Esophagus squamous epithelium (tissue), 5 donors: ENCODE measurements at places on chromosomes 13 and 19.

DNA sequence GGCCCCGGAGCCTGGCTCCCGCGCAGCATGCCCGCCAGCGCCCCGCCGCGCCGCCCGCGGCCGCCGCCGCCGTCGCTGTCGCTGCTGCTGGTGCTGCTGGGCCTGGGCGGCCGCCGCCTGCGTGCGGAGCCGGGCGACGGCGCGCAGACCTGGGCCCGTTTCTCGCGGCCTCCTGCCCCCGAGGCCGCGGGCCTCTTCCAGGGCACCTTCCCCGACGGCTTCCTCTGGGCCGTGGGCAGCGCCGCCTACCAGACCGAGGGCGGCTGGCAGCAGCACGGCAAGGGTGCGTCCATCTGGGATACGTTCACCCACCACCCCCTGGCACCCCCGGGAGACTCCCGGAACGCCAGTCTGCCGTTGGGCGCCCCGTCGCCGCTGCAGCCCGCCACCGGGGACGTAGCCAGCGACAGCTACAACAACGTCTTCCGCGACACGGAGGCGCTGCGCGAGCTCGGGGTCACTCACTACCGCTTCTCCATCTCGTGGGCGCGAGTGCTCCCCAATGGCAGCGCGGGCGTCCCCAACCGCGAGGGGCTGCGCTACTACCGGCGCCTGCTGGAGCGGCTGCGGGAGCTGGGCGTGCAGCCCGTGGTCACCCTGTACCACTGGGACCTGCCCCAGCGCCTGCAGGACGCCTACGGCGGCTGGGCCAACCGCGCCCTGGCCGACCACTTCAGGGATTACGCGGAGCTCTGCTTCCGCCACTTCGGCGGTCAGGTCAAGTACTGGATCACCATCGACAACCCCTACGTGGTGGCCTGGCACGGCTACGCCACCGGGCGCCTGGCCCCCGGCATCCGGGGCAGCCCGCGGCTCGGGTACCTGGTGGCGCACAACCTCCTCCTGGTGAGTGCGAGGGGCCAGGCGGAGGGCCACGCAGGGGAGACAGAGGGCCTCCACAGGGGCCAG lies at the start of gene KL:
KL (plus strand) TSS at position 10 of the 909 bp plus-strand sequence; CDS start at position 28, 18 bp downstream.
- no peak for DNase-seq

DNA sequence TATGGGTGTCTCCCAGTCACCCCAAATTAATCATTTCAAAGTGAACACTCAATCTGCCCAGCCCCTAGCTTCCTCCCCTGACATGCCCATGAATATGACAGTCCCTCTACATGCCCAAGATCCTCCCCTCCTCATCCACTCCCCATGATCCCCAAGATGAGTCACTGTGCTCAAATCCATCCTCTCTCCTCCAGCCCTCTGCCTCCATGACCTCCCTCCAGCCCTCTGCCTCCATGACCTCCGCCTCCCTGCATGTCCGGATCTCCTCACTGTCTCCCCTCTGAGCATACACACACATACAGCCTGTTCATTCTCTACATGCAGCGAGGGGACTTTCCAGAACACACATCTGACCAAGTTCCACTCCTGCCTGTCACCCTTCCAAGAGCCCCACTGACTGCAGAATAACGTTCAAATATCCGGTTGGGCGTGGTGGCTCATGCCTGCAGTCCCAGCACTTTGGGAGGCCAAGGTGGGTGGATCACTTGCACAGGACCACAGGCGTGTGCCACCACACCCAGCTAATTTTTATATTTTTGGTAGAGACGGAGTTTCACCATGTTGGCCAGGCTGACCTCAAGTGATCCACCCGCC lies 18.4 kb upstream of the FEM1A start:
- no peak for DNase-seq

GRCh38 chr19:13095934-13096927 lies 6.4 kb downstream of the LYL1 start:
- DNase-seq = no peak

GRCh38 chr13:80496721-80497397 lies 155.9 kb upstream of the SPRY2 start:
- no peak for DNase-seq

DNA sequence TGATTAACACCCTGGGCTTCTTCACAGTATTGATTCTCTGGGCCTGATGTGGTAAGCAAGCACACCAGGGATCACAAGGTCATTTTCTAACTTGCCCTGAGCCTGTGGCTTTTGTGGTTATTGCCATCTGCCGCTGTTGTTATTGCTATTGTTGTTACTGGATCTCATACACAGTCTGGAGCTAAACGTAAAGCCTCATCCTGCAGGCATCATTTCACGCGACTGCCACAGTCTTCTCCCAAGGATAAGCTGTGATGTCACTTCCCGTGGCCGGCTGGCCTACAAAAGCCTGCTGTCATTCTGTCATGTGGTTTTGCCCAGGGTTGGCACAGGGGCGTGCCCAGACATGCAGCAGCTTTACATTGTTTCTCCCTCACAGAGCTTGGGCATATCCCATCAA lies 154.0 kb upstream of the GPR12 start:
- DNase-seq = no peak

DNA sequence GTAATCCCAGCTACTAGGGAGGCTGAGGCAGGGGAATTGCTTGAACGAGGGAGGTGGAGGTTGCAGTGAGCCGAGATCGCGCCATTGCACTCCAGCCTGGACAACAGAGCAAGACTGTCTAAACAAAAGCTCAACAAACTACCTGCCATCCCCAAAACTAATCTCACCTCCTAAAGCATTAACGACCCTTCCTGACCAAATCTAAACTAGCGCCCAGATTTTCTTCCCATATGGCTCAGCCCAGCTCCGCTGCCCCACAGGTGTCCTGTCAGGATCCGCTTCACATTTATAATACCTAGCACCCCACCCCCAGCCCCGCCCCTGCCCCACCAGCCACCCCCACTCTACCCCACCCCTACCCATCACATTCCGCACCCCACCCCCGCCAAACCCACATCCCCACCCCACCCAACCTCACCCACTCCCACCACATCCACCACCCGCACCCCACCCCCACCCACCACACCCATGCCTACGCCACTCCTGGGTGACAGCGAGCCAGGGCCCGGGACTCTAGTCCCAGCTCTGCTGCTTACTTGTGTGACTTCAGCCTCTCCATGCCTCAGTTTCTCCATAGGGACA lies 599 bp downstream of the C19orf12 start:
- DNase-seq = no peak

- no peak for DNase-seq
Observed at GRCh38 chr13:40120288-40120687, 464.8 kb downstream of the COG6 start.

- DNase-seq = no peak
Observed at GRCh38 chr13:99829593-99830239, 141.9 kb downstream of the ZIC5 start.

- DNase-seq = no peak
Observed at GRCh38 chr13:40622761-40623160, 43.7 kb downstream of the FOXO1 start.

GRCh38 chr13:55566334-55566733 lies 1574.4 kb upstream of the PRR20A start:
- DNase-seq = no peak

DNA sequence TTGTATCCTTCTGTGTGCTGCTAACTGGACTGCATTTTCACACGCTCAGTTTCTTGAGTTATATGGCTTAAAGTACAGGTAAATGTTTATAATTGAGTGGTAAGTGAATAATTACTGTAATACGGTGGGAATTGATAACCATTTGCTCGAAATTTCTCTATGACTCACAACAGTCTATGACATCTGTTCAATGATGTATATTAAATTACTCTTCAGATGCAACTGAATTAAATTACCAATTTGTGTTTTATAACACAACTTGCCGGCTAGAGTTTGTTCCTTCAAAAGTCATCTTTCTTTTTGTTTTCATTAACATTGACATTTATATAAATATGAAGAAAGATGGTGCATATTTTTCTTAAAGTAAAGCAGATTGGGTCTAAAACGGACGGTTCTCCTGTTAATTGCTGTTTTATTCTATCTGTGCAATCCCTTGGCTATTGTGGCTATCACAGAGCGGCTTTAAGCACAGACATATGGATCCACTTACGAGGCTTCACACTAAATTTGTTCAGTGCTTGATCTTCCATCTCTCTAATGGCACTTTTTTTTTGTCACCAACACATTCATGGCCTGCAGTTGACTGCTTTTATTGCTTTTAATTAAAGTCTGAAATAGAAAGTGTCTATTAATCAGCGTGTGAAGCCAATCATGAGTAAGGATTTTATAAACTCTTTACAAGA lies 1291.6 kb upstream of the SLC10A2 start:
- DNase-seq = no peak

DNA sequence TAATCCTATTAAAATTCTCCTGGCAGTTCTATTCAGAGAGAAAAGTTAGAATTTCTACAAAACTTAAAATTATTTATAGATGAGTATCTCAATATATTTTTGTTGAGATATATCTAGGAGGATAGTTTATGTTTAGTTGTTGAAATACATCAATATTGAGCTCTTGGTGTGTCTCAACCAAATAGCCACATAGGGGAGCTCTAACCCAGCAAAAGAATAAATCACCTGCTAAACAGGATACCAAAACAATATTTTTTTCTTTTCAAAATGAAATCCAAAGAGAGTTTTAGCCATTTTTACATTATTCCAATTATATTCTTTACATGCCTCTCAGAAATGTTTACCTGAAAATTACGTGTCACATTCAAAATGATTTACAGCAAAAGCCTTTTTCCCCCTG lies 954.7 kb downstream of the SLITRK6 start:
- DNase-seq = no peak

- no peak for DNase-seq
Observed at GRCh38 chr13:48403913-48404312, 9.0 kb downstream of the LPAR6 start.

DNA sequence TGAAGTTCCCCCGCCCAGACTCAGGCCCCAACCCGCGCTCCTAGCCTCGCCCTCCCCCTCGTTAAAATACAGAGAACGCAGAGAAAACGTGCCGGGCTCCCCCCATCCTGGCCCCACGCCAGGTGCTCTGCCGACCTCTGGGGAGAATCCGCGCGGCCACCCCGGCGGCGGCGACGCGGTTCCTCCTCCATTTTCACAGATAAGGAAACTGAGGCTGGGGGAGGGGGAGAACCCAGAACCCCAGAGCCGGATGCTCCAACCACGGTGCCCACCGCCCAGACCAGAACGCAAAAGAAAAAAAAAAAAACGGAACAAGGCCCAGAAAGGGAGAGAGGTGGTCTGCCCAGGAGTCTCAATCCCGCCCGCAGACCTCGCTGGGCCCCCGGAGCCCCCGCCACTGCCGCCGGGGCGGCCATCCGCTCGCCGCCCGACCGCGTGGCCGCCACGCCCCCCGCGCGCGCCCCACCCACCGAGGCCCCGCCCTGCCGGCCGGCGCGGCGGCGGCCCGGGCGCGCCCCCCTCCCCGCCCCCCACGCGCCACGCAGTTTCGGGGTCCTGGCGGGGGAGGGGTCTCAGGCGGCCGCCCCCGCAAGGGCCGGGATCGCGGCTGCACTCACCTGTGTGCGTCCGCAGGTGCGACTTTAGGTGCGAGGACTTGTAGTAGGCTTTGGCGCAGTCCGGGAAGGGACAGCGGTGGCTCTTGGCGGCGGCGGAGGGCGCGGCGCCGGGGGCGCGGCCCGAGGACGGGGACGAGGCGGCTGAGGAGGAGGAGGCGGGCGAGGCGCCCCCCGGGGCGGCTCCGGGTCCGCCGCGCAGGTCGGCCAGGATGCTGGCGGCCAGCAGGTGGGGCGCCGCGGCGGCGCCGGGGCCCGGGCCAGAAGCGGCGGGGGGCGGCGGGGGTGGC lies 703 bp downstream of the KLF16 start:
- DNase-seq = no peak

DNA sequence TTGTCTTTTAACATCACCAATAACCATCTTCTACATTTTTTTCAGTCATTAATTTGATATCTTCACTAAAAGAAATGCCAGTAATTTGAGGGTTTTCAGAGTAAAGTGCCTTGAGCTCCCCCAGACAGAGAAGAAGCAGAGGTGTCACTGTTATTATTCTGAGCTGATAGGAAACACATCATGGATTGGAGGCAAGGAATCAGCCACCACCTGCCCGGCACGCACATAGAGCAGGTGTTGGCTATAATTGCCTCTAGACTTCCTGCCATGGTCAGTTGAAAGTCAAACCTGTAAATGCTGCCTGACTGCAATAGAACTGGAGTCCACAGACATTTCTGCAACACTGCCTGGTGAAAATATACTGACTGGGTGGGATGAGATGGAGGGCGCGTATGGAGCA lies 776.6 kb downstream of the UQCRFS1 start:
- DNase-seq = no peak

DNA sequence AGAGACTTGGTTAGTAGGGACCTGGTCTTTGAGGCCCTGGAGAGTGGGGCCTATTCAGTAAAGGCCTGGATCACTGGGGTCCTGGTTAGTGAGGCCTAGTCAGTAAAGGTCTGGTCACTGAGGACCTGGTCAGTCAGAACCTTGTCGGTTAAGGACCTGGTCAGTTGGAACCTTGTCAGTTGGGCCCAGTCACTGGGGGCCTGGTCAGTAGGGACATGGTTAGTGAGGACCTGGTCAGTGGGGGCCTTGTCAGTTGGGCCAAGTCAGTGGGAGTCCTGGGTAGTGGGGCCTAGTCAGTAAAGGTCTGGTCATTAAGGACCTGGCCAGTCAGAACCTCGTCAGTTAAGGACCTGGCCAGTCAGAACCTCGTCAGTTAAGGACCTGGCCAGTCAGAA lies 43.2 kb upstream of the TPM4 start:
- DNase-seq = no peak

DNA sequence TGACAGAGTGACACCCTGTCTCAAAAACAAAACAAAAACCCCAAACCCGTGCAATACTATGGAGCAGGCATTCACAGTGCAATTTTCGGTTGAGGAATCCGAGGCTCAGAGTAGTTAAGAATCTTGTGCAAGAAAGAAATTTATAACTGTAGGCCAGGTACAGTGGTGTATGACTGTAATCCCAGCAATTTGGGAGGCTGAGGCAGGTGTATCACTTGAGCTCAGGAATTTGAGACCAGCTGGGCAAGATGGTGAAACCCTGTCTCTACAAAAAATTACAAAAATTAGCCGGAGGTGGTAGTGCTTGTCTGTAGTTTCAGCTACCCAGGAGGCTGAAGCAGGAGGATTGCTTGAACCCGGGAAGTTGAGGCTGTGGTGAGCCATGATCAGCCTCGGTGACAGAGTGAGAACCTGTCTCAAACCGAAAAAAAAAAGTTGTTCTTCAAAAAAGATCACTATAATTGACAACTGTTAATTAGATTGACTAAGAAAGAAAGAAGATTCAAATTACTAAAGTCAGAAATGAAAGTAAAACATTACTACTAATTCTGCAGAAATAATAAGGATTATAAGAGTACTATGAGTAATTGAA lies 12.9 kb downstream of the CEACAM1 start:
- DNase-seq = no peak

GRCh38 chr13:107883561-107884175 lies 331.7 kb downstream of the LIG4 start:
- no peak for DNase-seq

DNA sequence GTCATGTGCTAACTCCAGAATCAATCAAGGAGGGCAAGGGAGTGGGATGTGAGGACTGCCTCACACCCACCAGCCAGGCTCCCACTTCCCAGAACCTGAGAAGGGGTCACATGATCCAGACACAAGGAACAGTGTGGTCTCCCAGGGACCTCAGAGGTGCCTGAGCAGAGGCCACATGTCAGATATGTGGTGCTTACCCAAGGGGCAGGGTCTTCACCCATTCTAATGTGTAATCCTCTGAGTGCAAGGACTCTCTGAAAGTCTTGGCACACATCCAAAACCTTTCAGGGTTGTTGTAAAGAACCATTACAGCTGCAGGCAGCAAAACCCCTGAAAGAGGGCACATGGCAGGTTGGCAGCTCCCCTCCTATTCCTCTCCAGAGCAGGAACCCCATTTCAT lies 656.6 kb downstream of the UQCRFS1 start:
- no peak for DNase-seq

- no peak for DNase-seq
Observed at GRCh38 chr19:31553846-31554215, 204.6 kb upstream of the TSHZ3 start.
